ENCODE measurements at places on chromosomes 11 and 22. TPM values are rescaled to one million over a fixed set of nuclear protein-coding genes. Genes with fewer than 3 reads are reported as not detected.

The MIAT gene
- 0.15 TPM for polyA plus RNA-seq

The PATE2 gene
- polyA plus RNA-seq: not detected

The OPCML gene
- 0.06 TPM for polyA plus RNA-seq

The ZFPL1 gene
- polyA plus RNA-seq: 36.7 TPM

The PRG2 gene
- polyA plus RNA-seq: 0.25 TPM

The UBQLNL gene
- polyA plus RNA-seq: 0.12 TPM

The ZNF215 gene
- 0.98 TPM for polyA plus RNA-seq

The BIK gene
- polyA plus RNA-seq: 25.5 TPM

The RNF141 gene
- polyA plus RNA-seq: 16.2 TPM

The BAIAP2L2 gene
- polyA plus RNA-seq: 1.2 TPM

The SMIM38 gene
- 1.9 TPM for polyA plus RNA-seq

The HIKESHI gene
- 44.5 TPM for polyA plus RNA-seq

The RFPL3 gene
- polyA plus RNA-seq: not detected

The MISFA gene
- polyA plus RNA-seq: 1.3 TPM

The RRAS2 gene
- 18.0 TPM for polyA plus RNA-seq

The APOA5 gene
- not detected for polyA plus RNA-seq

The NRIP3 gene
- 0.33 TPM for polyA plus RNA-seq

The SGSM1 gene
- 0.68 TPM for polyA plus RNA-seq

The MUC5AC gene
- 5.5 TPM for polyA plus RNA-seq

The KRTAP5-11 gene
- polyA plus RNA-seq: not detected

The ANO9 gene
- polyA plus RNA-seq: 12.8 TPM

The TMEM151A gene
- 2.4 TPM for polyA plus RNA-seq

The SLC5A12 gene
- not detected for polyA plus RNA-seq

The BRSK2 gene
- polyA plus RNA-seq: 3.2 TPM

The VPREB3 gene
- 7.8 TPM for polyA plus RNA-seq

The ART1 gene
- polyA plus RNA-seq: not detected

The TMEM121B gene
- polyA plus RNA-seq: 0.08 TPM

The TRIM77 gene
- polyA plus RNA-seq: not detected

The CPT1A gene
- polyA plus RNA-seq: 10.3 TPM

The GAS2 gene
- polyA plus RNA-seq: 1.9 TPM

The PGA3 gene
- 39,030 TPM for polyA plus RNA-seq

The MAFF gene
- 65.7 TPM for polyA plus RNA-seq

The TMEM258 gene
- polyA plus RNA-seq: 184 TPM

The HOATZ gene
- polyA plus RNA-seq: 0.18 TPM

The RBMXL2 gene
- not detected for polyA plus RNA-seq

The FAM227A gene
- 2.0 TPM for polyA plus RNA-seq

The ATP5MG gene
- polyA plus RNA-seq: 233 TPM

The RHOD gene
- 38.8 TPM for polyA plus RNA-seq

The RAB39A gene
- polyA plus RNA-seq: 0.18 TPM

The NCF4 gene
- polyA plus RNA-seq: 7.3 TPM

The LRRC74B gene
- polyA plus RNA-seq: not detected

The SCO2 gene
- polyA plus RNA-seq: 1.9 TPM

The OR2D2 gene
- polyA plus RNA-seq: not detected

The CCDC88B gene
- polyA plus RNA-seq: 37.4 TPM

The OLFML1 gene
- polyA plus RNA-seq: 2.4 TPM
